ENCODE measurements at places on chromosomes 1 and 21.

DNA sequence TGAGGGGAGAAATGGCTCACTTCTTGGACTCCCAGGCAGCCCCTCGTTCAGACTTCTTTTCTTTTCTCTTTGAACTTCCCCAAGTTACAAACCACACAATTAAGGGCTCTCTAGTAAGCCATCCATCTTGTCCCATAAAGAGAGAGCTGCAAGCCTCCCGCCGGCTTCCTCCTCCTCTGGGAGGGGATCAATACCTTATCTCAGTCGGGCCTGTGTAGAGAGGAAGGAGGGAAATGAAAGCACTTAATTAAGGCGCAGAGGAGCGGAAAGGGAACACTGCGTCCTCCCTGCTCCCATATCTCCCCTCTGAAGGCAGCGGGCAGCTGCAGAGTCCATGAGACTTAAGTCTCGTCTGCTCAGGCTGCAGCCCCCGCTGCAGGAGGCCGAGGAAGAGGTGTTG, 112.6 kb upstream of the CSF3R start:
- no peak for DNase-seq

DNA sequence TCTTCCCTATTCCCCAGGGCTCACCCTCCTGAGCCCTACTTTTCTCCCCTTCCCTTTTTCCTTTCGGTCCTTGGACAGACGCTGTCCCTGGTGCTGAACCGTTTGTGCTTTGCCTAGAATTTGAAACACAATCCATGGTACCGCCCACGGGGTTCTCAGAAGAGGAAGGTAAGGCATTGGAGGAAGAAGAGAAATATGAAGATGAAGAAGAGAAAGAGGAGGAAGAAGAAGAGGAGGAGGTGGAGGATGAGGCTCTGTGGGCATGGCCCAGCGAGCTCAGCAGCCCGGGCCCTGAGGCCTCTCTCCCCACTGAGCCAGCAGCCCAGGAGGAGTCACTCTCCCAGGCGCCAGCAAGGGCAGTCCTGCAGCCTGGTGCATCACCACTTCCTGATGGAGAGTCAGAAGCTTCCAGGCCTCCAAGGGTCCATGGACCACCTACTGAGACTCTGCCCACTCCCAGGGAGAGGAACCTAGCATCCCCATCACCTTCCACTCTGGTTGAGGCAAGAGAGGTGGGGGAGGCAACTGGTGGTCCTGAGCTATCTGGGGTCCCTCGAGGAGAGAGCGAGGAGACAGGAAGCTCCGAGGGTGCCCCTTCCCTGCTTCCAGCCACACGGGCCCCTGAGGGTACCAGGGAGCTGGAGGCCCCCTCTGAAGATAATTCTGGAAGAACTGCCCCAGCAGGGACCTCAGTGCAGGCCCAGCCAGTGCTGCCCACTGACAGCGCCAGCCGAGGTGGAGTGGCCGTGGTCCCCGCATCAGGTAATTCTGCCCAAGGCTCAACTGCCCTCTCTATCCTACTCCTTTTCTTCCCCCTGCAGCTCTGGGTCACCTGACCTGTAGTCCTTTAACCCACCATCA, 10.4 kb downstream of the BCAN start:
- peak; percentile 70 for DNase-seq

DNA sequence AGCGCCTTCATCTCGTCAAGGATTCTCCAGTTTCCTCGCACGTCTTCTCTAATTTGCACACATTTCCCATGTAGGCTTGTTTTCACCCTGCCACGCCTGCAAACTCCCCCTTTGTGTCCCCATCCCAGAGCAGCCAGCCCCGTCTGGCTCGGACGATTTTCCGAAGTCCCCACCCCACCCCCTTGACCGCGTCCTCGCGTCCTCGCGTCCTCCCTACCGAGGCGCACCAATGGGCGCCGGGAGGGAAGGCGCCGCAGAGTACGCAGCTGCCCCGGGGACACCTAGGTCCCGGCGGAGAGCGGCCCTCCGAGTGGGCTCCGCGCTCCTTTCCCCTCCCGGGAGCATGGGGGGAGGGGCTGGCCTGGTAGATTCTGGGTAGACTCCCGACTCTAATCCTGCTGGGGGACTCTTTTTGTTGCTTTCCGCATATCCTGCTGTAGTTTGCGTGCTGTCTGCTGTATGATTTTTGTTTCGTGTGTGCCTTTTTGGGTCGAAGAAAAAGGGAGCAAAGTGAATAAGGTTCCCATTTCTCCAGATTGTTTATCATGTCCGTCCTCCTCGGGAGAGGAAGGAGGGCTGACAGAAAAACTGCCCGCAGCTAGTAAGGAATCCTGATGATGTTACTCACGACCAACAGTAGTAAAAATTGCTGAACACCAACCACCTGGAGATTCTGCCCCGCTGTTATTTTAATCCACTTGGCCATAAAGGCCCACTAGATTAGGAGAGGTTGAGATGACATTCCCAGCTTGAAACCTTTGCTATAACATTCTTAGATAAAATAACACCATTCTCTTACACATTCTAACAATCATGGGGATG, 1.5 kb downstream of the CACHD1 start:
- DNase-seq, result no peak

- DNase-seq, result no peak
These were observed 333.8 kb upstream of the PTBP2 start for GRCh38 chr1:96387785-96388184.

- no peak for DNase-seq
These were observed 21.6 kb upstream of the CCSAP start for GRCh38 chr1:229364207-229365065.

DNA sequence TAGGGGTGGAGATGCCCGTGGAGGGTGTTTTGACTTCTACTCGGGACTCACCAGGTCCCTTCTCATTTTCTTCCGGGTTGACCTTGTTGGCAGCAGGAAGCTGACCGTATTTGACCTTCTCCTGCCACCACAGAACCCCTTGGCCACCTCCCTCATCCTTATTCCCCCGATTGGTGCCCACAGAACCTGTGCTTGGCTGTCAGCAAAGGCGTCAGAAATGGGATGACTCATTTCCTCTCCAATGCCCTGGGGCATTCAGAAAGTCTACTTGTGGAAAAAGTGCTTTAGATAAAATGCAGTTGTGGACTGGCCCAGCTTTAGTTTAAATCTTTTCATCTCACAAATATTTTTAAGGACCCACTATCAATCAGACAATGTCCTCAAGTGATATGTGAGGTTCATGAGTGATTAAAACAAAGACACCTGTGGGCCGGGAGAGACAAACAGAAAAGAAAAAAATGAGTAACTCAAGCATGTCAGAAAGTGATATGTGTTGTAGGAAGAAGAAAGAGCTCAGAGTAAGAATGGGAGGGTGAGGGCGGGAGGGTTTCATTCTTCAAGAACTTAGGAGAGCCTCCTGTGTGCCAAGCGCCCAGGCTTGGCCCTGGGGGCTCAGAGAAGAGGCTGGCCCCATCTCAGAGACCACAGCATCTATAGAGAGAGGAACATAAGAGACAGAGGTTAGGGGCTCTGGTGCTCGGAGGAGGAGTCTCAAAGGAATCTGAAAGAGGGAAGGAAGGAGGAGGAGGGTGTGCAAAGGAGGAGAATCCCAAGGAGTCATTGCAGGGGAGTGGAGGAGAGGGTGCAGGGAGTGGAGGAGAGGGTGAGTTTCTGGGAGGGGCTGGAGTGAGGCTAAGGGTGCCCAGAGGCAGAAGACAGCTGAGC, 221.6 kb upstream of the VAMP3 start:
- peak; percentile 83 for DNase-seq

- no peak for DNase-seq
These were observed 1.5 kb upstream of the ZMPSTE24 start for GRCh38 chr1:40256401-40257084.

- no peak for DNase-seq
These were observed 55.0 kb downstream of the KAZN start for GRCh38 chr1:14653461-14653960.

DNA sequence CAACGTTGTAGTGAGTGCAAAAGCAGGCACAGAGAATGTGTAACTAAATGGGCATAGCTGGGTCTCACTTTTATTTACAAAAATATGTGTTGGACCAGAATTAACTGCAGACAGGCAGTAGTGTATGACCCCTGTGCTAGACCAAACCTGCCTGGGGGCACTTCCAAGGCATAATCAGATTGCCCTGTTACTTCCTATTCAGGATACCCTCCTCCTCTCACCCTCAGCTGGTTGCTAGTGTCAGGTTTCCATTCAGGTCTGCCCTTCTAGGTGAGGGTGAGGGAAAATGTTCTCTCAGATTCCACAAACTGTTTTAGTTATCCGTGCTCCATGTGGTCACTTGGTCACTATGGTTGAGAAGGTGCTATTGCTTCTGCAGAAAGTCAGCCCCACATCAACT, 387.3 kb downstream of the LMX1A start:
- DNase-seq, result no peak

Data from suppressor macrophage treated with lipopolysaccharide for 4 hours (primary cell).